ENCODE measurements at places on chromosomes 11 and 22.

DNA sequence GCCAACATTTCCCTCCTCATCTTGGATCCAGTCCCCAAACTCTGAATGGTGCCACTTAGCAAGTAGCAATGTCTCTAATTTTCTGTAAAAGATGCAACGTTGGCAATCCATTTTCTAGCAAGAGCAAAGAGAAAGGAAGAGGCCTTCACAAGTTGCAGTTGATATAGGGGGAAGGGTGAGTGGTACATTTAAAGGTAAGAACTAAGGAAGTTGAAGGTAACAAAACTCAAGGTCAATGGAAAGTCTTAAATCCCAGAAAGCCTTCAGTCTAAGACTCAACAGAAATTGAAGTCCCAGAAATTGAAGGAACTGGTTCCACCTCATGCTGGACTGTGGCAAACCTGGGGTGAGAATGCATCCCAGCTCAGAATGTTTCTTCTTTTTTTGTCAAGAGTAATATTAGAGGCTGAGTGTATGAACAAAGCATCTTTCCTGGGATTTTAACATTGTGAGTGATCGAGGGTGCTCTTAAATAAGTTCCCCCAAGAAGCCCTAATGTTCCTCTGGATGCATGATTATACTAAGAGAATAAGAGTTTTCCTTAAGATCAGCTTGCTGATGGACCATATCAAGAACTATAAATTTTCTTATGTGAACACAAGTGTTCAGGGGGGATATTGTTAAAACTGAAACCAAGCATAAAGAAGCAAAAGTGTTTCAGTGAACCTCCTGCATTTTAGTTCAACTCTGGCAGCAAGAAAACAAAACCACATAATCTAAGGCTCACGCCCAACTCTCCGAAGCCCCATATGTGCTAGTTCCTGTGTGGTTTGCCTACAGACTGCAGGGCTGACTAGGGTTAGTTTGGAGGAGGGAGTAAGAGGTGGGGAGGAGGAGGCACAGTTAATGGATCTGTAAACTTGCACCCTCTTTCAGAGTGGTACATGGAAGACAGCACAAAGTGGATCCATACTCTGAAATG lies at the start of gene GRAP2:
Gene GRAP2, plus strand, starts transcription at position 779 of the 922 bp plus-strand sequence. CDS start 46,023 bp downstream, outside the sequence.
- no peak for DNase-seq

GRCh38 chr22:26464312-26464711 lies 19.3 kb downstream of the HPS4 start:
- no peak for DNase-seq

- no peak for DNase-seq
These were observed 105.7 kb upstream of the TMEM45B start for GRCh38 chr11:129709801-129710398.

DNA sequence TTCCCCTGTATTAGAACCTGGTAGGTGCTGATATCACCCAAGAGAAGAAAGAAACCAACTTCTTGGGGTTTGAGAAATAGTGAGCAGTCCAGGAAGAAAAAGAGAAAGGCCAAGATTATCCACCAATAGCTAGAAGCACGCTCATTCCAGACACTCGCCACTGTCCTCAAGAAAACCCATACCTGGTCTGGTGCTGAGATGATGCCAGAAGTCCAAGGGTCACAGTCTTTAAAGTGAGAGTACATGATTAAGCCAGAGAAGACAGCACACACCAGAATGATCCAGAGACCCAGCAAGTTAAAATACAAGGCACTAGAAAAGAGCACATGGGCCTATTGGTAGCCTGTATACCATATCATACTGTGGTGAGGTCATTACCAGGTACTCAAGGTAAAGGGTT lies 23.6 kb downstream of the SLC5A12 start:
- DNase-seq = no peak

DNA sequence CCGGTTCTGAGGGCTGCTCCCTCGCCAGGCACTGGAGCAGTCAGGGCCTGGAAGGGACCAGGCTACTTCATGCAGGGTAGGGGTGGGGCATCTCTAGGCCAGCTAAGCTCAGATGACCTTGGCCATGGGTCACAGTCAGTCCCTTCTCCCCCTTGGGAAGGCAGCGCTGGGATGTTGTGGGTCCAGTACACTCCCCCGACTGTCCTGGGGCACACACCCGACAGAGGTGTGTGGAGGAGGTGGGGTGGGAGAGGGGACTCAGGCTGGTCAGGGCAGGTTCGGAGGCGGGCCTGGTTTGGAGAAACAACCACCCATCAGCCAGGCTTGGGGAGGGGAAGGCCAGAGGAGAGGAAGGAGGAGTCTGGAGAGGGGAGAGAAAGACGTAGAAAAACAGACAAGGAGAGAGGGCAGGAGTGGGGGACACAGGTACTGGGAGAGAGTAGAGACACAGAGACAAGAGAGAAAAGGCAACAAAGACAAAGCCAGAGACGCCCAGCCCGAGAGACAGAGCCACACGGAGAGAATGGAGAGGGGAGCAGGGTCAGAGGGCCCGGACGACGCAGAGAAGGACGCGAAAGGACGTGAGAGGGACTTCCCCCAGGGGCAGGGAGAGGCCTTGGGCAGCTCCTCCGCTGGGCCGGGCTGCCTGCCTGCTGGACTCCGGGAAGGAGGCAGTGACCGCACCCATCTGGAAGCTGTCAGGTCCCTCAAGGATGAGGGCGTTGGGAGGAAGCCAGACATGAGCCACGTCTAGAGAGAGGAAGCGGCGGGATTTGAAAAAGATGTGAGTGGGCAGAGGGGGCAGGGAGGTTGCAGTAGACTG lies 30.6 kb upstream of the TSKU start:
- peak; percentile 81 for DNase-seq

- DNase-seq = no peak
These were observed 249.8 kb upstream of the UBASH3B start for GRCh38 chr11:122405547-122406341.

- no peak for DNase-seq
These were observed 1.4 kb upstream of the CELSR1 start for GRCh38 chr22:46538814-46539160.

DNA sequence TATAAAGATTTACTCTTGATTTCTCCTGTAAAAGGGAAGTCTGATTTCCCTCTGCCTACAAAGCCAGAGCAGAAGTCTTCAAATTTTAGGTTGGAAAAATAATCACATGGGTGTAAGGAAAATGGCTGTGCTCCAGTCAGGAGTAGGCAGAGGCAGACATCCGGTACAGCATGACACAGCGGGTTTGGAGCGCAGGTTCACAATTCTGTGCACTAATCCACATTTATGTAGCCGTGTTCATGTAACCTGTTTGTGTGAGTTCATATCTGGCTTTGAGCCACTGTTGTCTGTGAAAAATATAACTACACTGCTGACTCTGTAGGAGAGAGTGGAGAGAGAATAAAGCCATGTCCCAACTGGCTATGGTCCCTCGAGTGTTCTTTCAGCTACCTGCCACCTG lies 248.0 kb downstream of the CASP12 start:
- DNase-seq = no peak

GRCh38 chr11:69452206-69452987 lies 29.1 kb upstream of the LINC01488 start:
- DNase-seq = no peak

DNA sequence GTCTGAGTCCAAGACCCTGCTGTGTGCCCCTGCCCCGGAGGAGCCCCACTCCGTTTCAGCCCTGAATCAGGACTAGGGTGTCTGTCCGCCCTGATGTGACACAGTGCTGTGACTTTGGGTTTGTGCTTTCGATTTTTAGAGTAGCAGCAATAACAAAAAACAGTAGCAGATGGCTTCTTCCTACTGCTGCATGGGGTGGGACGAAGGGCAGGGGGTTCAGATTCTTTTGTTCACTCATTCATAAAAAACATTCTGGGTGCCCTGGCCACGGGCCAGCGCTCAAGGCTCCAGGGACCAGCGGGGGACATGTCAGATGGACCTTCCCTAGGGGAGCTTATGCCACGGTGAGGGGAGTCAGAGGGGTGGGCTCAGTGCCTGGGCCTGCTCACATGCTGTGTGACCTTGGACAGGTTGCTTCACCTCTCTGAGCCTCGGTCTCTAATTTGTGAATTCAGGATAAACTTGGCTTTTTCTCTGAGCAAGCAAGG lies 24.6 kb upstream of the PRR5 start:
- DNase-seq = no peak

DNA sequence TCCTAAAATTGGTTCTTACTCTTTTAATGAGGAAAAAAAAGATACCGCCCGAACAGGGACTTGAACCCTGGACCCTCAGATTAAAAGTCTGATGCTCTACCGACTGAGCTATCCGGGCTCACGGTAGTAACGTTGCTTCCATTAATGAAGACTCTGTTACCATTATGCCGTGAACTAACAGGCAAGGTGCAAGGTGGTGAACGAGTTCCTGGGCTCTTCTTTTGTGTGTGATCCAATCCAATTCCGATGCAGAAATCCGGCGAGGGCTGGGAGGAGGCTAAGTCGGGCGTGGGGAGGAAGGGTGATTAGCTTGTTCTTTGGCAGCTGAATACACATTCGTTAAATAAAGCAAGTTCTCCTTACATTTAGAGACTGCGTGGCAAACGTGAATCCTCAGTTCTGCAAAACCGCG lies 49.0 kb downstream of the OR4D9 start:
- peak; percentile 85 for DNase-seq

- DNase-seq = peak; percentile 25
These were observed 2.8 kb upstream of the AMPD3 start for GRCh38 chr11:10452211-10452767.

DNA sequence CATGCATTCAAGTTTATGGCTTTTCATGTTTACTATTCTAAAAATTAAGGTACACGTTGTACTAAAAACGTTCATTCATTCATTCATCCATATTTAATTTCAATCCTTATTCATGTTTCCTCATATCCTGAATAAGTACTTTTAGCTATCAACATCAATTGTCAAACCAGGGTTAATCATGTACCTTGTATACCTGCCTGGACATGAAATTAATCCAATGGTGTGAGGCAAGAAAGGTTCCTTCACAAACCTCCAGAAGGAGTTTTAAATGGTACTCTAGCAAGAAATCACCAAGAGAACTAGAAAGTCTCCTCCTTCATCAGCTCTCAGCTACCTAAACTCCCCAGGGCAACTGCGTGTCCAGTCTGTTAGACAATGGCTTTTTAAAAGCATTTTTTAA lies 33.4 kb downstream of the TMEM123 start:
- no peak for DNase-seq

- no peak for DNase-seq
These were observed 102.6 kb upstream of the ALDH3B2 start for GRCh38 chr11:67776852-67777520.

All from right forelimb (tissue), 1 donor.